ENCODE measurements at places on chromosomes 6 and 20.

DNA sequence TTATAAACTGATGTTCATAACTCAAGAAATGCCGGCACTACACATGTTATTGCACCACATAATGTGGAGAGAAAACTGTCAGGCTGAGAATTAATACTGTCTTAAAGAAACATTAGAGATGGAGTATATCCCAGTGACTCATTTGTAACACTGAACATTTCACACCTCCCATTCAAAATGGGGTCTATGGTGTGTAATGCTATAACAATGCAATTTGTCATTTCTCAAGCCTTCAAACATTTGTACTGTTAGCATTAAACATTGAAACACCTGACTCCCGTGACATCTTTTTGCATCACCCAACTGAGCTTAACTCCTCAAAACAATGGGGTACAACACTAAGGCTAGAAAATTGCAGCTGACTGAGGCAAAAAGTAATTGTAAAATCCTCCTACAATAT lies 151.7 kb downstream of the DST start:
- DNase-seq, result no peak

GRCh38 chr6:152147269-152147668 lies 339.8 kb downstream of the ESR1 start:
- DNase-seq, result no peak

- DNase-seq, result no peak
These were observed 96.2 kb upstream of the TOP1 start for GRCh38 chr20:40932436-40932835.

GRCh38 chr20:48970681-48971365 lies 49.3 kb downstream of the ARFGEF2 start:
- no peak for DNase-seq

All from left forelimb (tissue), 1 donor.